Lower leg skin (tissue), 4 donors: ENCODE measurements at places on chromosomes 3 and 15. TPM values are rescaled to one million over a fixed set of nuclear protein-coding genes. Genes with fewer than 3 reads are reported as not detected.

The RTP1 gene
- total RNA-seq = not detected

The LMCD1 gene
- total RNA-seq = 44.5 TPM

The GPR171 gene
- not detected for total RNA-seq

The USP4 gene
- 34.2 TPM for total RNA-seq

The B3GNT5 gene
- 13.6 TPM for total RNA-seq

The PLD1 gene
- total RNA-seq = 45.6 TPM

The DNAH1 gene
- total RNA-seq = 5.9 TPM

The SPINK8 gene
- not detected for total RNA-seq

DNA sequence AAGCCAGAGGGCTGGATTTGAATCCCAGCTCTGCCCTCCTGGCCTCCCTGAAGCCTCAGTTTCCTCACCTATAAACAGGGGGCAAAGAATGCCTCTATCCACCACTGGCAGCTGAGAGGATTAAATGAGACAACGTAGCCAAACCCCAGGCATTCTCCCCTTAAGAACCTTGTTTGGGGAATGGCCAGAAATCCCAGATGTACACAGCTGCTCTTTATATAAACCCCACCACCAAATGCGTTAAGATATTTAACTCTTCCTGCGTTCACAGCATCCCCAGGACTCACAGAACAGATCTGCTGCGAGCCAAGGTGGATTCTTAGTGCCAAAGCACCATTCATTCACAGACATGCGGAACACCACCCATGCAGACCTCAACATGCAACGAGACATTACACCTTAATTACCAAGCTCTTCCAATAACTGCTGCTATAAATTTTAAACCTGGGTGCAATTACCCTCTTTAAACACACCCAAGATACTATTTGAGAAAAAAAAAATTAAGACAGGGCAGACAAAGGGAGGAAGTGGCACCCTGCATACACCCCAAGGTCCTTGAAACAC lies 5.2 kb downstream of the TLE3 start:
- no peak for DNase-seq

- DNase-seq = no peak
Measured at GRCh38 chr15:60376677-60377095, 21.1 kb downstream of the ANXA2 start.

- no peak for DNase-seq
Measured at GRCh38 chr3:56970461-56970879, 90.0 kb upstream of the SPATA12 start.

- no peak for DNase-seq
Measured at GRCh38 chr15:45179221-45179985, 8.4 kb downstream of the SHF start.

- DNase-seq = no peak
Measured at GRCh38 chr3:55675478-55675877, 188.4 kb upstream of the WNT5A start.

DNA sequence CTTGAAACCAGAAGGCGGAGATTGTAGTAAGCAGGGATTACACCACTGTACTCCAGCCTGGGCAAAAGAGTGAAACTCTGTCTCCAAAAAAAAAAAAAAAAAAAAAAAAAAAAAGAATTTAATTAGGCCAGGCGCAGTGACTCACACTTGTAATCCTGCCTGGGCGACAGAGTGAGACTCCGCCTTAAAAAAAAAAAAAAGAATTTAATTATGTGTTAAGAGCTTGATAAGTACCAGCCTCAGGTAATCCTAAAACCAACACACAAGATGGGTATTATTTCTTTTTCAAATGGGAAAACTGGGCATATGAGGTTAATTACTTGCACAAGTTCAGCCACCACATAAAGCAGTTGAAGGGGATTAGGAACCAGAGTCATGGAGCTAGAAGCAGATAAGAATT lies 49.0 kb downstream of the PBRM1 start:
- peak; percentile 18 for DNase-seq

DNA sequence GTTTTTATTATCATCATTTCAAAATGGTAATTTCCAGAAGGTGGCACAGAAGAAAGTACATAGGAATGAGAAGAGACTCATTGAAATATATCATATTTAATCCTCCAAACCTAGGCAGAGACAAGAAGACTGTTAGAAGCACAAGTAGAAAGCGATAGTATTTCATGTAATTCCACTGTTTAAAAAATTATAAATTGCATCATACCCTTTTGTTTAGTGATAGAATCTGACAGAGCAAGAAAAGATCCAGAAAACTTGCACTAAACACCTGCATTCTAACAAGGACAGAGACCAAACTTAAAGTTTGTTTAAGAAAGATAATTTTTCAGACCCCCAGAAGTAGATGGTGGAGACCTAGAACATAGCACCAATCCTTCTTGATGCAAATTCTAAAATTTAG lies 56.9 kb upstream of the CD96 start:
- DNase-seq = no peak

GRCh38 chr15:72229076-72229946 lies 1.7 kb downstream of the PKM start:
- DNase-seq = no peak

DNA sequence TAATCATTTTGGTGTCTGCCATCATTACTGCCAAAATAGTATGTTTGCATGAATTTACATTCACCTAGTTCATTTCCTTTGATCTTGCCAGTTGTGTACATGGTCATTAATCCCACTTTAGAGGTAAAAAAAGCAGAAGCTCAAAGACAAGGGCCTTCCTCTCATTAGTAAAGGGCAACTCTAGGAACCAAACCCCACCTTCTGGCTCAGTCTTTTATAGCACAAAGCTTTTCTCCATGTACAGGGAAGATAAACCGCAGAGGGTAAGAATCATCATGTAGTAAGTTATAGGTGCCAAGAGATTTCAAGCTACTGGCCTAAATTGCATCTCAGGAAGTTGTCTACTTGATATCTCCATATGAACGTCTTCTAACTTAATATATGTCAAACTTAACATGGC lies 19.3 kb upstream of the SPG21 start:
- DNase-seq = no peak

DNA sequence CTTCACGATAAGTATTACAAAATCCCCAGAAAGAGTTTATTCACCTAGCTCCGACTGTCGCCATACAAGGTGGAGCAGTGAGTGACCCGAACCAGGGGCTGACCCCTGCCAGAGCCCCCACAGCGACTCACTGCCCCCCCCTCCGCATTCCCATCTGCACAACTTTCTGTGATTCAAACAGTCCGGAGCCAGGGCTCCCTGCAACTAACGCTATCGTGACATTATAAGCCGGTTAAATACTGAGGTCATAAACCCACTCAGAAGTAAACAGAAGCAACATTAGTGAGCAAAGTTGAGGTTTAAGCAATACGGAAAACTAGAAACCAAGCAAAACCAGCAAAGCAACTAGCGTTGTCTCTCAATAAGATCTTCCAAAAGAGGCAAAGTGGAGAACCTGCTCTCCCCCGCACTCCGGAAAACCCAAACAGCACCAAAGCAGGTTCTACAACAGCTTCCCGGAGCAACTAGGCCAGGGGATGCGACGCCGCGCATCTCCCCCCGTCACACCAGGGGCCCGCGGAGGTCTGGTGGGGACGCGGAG lies 642 bp downstream of the SCAP start:
- DNase-seq = peak; percentile 88

DNA sequence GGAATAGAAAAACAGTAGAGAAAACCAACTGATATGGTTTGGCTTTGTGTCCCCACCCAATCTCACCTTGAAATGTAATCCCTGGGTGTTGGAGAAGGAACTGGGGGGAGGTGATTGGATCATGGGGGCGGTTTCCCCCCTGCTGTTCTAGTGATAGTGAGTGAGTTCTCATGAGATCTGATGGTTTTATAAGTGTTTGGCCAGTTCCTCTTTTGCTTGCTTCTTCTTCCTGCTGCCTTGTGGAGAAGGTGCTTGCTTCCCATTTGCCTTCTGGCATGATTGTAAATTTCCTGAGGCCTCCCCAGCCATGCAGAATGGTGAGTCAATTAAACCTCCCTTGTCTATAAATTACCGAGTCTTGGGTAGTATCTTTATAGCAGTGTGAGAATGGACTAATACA lies 48.4 kb downstream of the EOMES start:
- no peak for DNase-seq

- no peak for DNase-seq
Measured at GRCh38 chr3:133901083-133901482, 5.4 kb upstream of the RAB6B start.

GRCh38 chr15:79773128-79773527 lies 123.7 kb downstream of the MTHFS start:
- no peak for DNase-seq

DNA sequence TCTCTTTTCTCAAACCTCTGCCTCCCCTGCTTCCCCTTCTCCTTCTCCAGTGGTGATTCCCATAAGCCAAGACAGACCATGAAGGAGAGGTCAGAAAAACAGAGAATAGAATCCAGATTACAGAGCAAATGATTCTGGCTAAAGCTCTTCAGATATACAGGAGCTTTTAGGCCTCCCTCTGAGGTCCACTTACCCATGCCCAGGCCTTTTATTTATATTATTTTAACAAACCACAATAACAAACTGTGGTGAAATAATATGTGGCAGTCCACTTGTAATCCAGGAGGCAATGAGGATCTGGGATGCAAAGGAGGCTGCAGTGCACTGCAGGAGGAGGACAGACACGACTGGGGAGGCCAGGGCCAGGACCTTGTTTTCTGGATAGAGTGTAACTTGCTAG lies 104.1 kb downstream of the STAC start:
- no peak for DNase-seq

DNA sequence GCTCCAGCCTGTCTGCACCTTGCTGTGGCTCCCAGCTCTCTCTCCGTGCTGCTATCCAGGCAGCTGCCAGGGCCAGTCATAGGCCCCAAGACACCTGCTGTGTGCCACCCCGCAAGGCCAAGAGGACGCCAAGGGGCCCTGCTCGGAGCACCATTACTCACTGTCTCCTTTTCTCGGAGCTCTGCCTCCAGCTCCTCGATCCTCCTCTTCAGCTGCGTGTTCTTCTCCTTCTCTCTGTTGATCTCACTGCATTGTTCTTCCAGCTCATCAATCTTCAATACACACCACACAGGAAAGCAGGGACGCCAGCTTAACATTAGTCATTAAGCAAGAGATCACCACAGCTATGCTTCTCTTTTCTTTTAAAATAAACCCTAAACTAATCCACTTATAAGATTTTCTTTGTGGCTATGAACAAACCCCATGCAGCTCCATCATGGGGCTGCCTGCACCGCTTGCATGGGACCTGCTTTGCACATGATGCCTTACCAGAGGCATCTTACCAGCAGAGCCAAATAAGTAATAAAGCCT lies 42.6 kb downstream of the WHAMM start:
- no peak for DNase-seq

GRCh38 chr15:24848050-24848449 lies 106.7 kb upstream of the SNRPN start:
- no peak for DNase-seq

- no peak for DNase-seq
Measured at GRCh38 chr3:156847752-156848448, 21.7 kb downstream of the LEKR1 start.
